ENCODE measurements at places on chromosomes 16 and 17. TPM values are rescaled to one million over a fixed set of nuclear protein-coding genes. Genes with fewer than 3 reads are reported as not detected.

ZNF629 gene
- total RNA-seq, result 19.0 TPM

GRCh38 chr16:52537516-52537915 lies 9.4 kb downstream of the TOX3 start:
- H3K4me3 ChIP-seq, result no peak overlapping the region
- H3K27ac ChIP-seq, result no peak overlapping the region
- no peak for DNase-seq
- H3K27me3 ChIP-seq, result no peaks in the 10 kb centered on the region
- no peaks in the 10 kb centered on the region for H3K36me3 ChIP-seq
- no peaks in the 10 kb centered on the region for H3K4me1 ChIP-seq

DNA sequence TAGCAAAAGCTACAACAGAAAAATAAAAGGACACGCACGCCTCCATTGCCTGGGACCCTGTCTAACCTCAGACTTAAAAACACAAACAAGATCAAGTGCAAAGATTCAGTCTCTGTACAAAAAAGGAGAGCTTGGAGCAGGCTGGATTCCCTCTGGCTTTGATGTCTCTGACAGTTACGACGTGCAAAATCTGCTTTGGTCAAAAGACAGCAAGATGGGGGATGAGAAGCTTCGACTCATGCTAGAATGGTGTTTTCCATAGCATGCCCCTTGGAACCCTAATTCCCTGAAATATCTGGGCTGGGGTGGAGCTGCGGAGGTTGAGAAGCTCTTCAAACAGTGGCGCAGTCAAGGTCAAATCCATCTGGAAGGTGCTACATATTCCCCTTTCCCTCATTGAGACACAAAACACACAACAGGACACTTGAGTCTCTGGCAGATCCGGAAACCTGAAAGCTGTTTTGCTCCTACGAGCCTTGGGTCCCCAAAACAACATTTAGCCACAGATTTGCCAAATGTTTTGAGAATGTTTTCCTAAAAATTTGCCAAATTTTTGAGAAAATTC lies 9.1 kb downstream of the MYH11 start:
- H3K4me1 ChIP-seq, result peaks cover 19% of the 10 kb centered on the region
- H3K27me3 ChIP-seq, result peaks cover 37% of the 10 kb centered on the region
- DNase-seq, result no peak
- no peak overlapping the region for H3K27ac ChIP-seq
- H3K36me3 ChIP-seq, result no peaks in the 10 kb centered on the region

- H3K27me3 ChIP-seq, result no peaks in the 10 kb centered on the region
- peaks cover 31% of the 10 kb centered on the region for H3K4me1 ChIP-seq
- 0 out of 2 replicates have a peak overlapping the region, but pooled peaks have one; percentile 7 for H3K4me3 ChIP-seq
- peak overlapping the region; percentile 65 for H3K27ac ChIP-seq
Observed at GRCh38 chr16:72537664-72538063, 365.7 kb upstream of the PMFBP1 start.

DNA sequence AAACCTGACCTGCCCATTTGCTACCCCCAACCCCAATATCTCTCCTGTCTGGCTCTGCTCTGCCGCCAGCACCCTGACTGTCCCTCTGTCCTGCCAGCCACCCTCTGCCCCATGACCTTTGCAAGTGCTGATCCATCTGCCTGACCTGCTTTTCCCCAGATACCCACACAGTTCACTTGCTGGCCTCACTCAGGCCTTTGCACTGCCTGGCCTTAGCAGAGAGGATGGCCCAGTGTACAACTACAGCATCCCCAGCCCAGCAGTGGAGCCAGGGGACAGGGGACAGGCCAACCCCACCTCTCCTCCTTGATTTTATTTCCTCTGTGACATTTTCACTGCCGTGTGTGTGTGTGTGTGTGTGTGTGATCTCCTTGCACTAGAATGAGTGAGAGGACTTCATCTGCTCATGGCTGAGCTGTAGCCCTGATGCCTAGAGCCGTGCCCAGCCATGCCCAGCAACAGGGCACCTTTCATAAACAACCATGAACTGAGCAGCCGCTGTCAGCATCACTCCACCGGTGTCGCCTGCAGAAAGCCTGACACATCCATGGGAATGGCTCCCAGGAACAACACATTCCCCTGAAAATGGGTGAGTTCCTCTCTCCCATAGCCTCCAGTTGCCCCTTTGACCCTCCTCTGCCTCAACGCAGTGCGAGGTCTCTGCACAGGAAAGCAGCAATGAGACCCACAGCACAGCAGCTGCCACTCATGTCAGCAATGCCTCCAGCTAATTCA lies 36.0 kb upstream of the RBFOX3 start:
- H3K36me3 ChIP-seq, result no peaks in the 10 kb centered on the region
- no peak overlapping the region for H3K27ac ChIP-seq
- peaks cover 9% of the 10 kb centered on the region for H3K27me3 ChIP-seq
- H3K4me1 ChIP-seq, result no peaks in the 10 kb centered on the region

GRCh38 chr17:77009877-77010276 lies 130.9 kb upstream of the SEC14L1 start:
- no peaks in the 10 kb centered on the region for H3K4me1 ChIP-seq
- H3K27ac ChIP-seq, result no peak overlapping the region
- no peak overlapping the region for H3K4me3 ChIP-seq
- H3K27me3 ChIP-seq, result peaks cover 26% of the 10 kb centered on the region

KRT12 gene
- total RNA-seq, result not detected

DNA sequence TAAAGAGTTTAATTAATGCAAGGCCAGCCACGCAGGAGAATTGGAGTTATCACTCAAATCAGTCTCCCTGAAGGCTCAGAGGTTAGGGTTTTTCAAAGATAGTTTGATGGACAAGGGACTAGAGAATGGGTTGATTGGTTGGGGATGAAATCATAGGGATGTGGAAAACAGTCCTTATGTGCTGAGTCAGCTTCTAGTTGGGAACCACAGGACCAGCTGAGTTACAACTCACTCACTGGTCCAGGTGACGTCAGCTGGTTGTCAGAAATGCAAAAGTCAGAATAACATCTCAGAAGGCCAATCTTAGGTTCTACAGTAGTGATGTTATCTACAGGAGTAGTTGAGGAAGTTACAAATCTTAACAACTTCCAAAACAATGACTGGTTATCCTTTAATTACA lies 47.6 kb downstream of the CPD start:
- peaks cover 20% of the 10 kb centered on the region for H3K36me3 ChIP-seq
- no peaks in the 10 kb centered on the region for H3K27me3 ChIP-seq
- H3K4me1 ChIP-seq, result peaks cover 27% of the 10 kb centered on the region
- no peak overlapping the region for H3K27ac ChIP-seq
- peak; percentile 12 for DNase-seq

DNA sequence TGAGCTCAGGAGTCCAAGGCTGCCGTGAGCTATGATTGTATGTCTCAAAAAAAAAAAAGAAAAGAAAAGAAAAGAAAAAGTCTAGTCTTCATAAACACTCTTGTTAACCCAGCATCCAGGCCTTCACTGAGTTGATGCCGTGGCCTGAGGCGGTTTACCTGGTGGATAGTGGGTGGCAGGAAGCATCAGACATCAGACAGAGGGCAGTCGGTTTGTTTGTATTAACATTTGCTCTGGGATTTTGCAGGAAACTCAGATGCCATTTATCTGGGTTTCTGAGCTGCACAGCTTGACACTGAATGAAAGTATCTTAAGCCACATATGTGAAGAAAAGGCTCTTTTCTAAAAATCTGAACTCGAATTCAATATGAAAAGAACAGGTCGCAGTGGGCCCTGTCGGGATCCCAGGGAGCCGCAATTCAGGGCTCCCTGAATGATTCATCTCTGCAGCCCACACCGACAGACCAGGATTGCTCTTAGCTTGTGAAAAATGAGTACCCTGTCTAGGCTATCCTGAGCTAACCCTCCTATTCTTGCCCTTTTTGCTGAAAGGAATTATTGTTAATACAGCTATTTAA lies 1.1 kb upstream of the DBNDD1 start:
- H3K27ac ChIP-seq, result peak overlapping the region; percentile 87
- peak overlapping the region; percentile 84 for H3K4me3 ChIP-seq
- H3K27me3 ChIP-seq, result peaks cover 2% of the 10 kb centered on the region
- H3K4me1 ChIP-seq, result peaks cover 35% of the 10 kb centered on the region
- H3K36me3 ChIP-seq, result peaks cover 6% of the 10 kb centered on the region
- no peak for DNase-seq

NOG gene
- 18.8 TPM for total RNA-seq

KRTAP9-8 gene
- not detected for total RNA-seq

DNA sequence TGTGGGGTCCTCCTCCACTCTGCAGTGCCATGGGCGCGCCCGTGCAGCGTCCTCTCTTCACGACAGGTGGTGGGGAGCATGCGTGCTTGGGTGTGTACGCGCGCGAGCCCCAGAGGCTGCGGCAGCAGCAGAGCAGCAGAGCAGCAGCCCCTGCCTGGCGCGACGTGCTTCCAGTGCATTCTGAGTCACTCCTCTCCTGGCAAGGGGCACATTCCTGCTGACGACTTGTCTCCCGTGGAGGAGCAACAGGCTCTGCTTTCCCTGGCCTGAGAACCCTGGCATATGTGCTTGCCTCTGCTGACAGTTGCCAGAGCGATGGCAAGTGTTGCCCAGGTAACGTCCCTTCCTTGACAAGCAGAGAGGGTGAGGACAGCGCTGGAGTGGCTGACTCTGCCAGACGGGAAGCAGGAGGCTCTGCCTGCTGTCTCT lies 133.8 kb upstream of the PLCG2 start:
- H3K36me3 ChIP-seq, result no peaks in the 10 kb centered on the region
- H3K4me3 ChIP-seq, result peak overlapping the region; percentile 51
- peak; percentile 88 for DNase-seq
- H3K4me1 ChIP-seq, result peaks cover 55% of the 10 kb centered on the region
- H3K27me3 ChIP-seq, result peaks cover 5% of the 10 kb centered on the region

EDC4 gene
- 68.2 TPM for total RNA-seq

DNA sequence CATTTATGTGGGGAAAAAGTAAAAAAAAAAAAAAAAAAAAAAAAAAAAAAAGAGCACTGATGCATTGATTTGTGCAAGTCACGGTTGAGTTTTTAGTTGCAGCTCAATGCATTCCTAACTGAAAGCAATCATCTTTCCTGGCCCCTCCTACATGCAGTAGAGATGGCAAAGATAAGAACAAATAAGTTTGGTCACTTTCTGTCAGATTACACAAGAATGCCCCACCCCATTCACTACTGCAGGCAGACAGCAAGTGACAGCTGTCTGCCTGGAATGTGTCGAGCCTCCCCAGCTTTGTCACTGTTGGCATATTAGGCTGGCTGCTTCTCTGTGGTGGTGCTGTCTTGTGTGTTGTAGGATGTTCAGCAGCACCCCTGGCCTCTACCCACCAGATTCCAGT lies 243.5 kb downstream of the FOXL1 start:
- no peak overlapping the region for H3K4me3 ChIP-seq
- peaks cover 63% of the 10 kb centered on the region for H3K27me3 ChIP-seq
- no peak for DNase-seq
- peaks cover 52% of the 10 kb centered on the region for H3K4me1 ChIP-seq
- no peaks in the 10 kb centered on the region for H3K36me3 ChIP-seq

DNA sequence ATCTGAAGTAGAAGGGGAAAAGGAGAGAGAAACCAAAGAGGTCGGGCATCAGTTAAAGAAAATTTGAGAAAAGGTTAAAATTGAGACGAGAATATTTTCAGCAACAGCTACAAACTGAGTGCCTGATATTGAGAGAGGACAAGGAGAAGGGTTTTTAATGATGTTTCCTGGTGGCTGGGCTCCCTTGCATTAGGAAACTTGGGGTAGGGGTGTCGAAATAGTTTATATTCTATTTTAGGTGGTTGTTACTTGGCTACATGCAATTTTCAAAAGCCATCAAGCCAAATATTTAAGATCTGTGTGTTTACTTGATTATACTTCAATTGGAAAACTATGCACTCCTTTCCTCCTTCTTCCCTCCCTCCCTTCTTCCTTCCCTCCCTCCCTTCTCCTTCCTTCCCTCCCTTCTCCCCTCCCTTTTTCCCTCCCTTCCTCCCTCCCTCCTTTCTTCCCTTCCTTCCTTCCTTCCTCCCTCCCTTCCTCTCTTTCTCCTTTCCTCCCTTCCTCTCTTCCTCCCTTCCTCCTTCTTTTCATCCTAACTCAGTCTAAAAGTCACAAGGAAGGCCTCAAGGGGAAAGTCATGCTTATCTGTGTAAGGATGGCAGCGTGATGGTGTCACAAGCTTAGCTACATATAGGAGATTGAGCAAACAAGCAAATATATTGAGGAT lies 1.8 kb upstream of the APOH start:
- H3K36me3 ChIP-seq, result no peaks in the 10 kb centered on the region
- H3K4me1 ChIP-seq, result no peaks in the 10 kb centered on the region
- H3K27me3 ChIP-seq, result peaks cover 6% of the 10 kb centered on the region
- no peak for DNase-seq
- no peak overlapping the region for H3K4me3 ChIP-seq

- H3K27ac ChIP-seq, result no peak overlapping the region
- peaks cover 5% of the 10 kb centered on the region for H3K36me3 ChIP-seq
- H3K4me1 ChIP-seq, result peaks cover 24% of the 10 kb centered on the region
Observed at GRCh38 chr17:19303367-19303776, 59.2 kb downstream of the B9D1 start.

PAFAH1B1 gene
- 157 TPM for total RNA-seq

FAM171A2 gene
- 2.1 TPM for total RNA-seq

- no peak for DNase-seq
- H3K36me3 ChIP-seq, result peaks cover 4% of the 10 kb centered on the region
- no peak overlapping the region for H3K27ac ChIP-seq
- peaks cover 1% of the 10 kb centered on the region for H3K27me3 ChIP-seq
- no peak overlapping the region for H3K4me3 ChIP-seq
- H3K4me1 ChIP-seq, result peaks cover 8% of the 10 kb centered on the region
Observed at GRCh38 chr17:82412535-82413520, 5.3 kb upstream of the HEXD start.

DNA sequence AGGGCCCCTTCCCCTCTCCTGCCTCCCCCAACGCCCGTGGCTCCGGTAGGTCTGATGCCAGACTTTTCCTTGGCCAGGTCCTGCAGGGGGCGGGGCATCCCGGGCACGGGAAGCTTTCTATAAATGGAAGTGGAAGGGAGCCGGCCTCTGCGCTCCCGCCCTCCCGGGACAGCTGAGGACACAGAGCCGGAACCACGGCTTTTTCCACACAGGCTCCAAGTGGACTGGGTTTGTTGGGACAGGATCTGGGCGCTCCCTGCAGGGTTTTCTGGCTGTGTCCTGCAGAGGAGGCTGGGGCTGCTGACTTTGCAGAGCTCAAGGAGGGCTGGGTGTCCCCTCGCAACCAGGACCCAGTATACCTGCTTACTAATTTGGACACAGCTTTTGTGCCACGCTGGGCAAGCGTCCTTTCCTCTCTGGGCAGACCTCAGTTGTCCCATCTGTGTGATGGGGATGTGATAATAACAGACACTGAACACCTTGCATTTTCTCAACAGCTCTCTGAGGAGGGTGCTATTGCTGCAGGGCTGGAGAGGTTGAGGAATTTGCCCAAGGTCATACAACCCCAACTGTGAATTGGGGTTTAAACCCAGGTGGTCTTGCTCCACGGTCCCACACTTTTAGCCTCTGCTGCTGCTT lies 1.8 kb downstream of the TNS4 start:
- DNase-seq, result peak; percentile 39
- peaks cover 39% of the 10 kb centered on the region for H3K4me1 ChIP-seq
- H3K27me3 ChIP-seq, result peaks cover 5% of the 10 kb centered on the region
- no peak overlapping the region for H3K27ac ChIP-seq
- no peaks in the 10 kb centered on the region for H3K36me3 ChIP-seq

NAT9 gene
- total RNA-seq, result 50.7 TPM

DNAH17 gene
- total RNA-seq, result not detected
